ENCODE measurements at places on chromosomes 13 and 19.

- DNase-seq = peak; percentile 21
Observed at GRCh38 chr13:36981156-36981743, 17.9 kb downstream of the ALG5 start.

DNA sequence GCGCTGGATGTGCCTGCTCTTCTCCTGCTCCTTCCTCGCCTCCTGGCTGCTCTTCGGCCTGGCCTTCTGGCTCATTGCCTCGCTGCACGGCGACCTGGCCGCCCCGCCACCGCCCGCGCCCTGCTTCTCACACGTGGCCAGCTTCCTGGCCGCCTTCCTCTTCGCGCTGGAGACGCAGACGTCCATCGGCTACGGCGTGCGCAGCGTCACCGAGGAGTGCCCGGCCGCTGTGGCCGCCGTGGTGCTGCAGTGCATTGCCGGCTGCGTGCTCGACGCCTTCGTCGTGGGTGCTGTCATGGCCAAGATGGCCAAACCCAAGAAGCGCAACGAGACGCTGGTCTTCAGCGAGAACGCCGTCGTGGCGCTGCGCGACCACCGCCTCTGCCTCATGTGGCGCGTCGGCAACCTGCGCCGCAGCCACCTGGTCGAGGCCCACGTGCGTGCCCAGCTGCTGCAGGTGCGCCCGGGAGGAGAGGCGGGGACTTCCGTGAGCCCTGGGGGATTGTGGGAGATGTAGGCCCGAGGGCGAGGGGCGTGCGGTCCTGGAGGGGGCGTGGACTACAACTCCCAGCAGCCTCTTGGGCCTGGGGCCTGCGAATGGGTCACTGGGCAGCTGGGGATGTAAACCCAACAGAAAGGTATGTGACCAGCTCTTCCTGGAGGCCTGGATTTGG lies 6.7 kb downstream of the KCNJ14 start:
- DNase-seq = no peak

GRCh38 chr19:14972676-14973075 lies 7.0 kb downstream of the SLC1A6 start:
- DNase-seq = no peak

DNA sequence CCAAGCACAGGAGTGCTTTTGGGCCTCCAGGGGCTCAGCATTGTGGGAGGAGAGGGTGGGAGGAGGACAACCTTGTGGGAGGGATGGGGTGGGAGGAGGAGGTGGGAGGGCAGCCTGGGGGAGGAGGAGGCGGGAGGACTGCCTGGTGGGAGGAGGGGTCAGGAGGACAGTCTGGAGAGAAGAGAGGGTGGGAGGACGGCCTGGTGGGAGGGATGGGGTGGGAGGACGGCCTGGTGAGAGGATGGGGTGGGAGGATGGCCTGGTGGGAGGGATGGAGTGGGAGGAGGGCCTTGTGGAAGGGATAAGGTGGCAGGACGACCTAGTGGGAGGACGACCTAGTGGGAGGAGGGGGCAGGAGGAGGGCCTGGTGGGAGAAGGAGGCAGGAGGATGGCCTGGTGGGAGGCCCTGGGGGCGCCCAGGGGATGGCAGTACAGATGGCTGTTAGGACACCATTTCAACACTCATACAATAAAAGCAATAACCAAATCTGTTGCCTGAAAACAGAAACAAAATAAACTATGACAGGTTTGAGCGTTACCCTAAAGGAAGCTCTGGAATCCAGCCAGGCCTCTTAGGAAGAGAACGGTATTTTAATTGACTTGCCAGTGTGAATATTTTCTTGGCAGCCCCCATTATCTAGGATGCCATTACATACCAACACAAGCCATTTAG lies 63.7 kb downstream of the CRYL1 start:
- no peak for DNase-seq

DNA sequence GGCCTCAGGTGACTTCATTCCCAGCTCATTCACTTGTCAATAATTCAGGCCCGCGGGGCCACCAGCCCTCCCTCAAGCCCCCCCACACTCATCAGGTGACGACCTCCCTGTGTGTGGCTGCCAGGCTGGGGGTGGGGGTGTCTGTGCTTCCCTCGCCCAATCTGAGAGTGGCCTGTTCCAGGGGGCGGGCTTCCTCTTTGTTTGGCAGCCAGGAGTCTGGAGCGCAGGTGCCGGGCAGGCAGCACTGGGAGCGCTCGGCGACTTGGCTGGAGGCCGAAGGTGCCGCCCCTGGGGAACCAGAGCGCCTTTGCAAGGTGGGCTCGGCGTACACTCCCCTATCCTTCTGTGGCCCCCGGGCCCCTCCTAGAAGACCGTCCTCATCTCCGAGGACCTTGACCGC lies 5.4 kb upstream of the ZNF98 start:
- DNase-seq = no peak

GRCh38 chr19:15294561-15294990 lies 37.8 kb downstream of the BRD4 start:
- no peak for DNase-seq

DNA sequence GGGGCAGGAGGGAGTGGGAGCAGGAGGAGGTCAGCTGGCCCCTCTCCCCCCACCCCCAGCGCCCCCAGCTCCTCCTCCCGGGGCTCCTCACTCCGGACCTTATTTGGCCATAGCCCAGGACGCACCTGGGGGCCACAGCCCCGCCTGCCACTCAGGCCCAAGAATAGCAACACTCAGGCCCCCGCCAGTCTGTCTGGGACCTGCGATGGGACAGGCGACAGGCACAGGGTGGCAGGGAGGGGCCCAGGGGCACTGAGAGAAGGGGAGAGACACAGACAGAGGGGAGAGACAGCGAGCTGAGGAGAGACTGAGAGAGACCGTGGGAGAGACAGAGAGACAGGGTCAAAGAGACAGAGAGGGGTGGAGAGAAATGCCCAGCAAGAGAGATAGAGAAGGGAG lies 10.2 kb downstream of the JOSD2 start:
- no peak for DNase-seq

- DNase-seq = no peak
Observed at GRCh38 chr19:21466627-21467026, 38.8 kb upstream of the ZNF429 start.

DNA sequence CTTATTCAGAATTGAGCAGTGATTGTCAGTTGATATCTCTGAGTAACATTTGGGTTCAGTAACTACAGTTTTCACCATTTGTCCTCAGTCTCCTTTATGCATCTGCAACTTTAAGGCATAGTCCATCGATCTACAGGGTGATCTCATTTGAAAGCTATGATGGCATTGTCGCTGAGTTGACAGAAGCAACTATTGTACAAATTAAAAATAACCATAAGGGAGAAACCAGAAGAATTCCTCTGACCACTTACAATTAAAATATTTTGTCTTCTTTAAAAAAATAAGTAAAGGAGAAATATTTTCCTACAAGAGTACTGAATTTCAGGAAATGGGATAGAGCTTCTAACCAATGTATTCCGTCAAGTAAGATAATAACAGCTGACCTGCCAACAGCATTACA lies 30.6 kb downstream of the RAP2A start:
- DNase-seq = no peak

DNA sequence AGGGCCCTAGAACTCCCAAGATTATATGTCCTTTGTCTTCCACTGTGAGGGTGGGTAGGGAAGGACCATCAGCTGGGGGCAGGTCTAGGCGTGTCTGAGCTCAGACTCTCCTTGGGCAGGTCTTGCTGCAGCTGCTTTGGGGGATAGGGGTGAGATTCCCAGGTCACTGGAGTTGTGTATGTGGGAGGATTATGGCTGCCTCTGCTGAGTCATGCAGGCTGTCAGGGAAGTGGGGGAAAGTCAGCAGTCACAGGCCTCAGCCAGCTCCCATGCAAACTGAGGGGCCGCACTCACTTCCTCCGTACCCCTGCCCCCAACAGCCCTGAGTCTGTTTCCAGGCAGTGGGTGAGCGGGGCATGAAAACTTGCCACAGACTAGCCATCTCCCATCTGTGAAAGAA lies 600.8 kb downstream of the DIAPH3 start:
- no peak for DNase-seq

DNA sequence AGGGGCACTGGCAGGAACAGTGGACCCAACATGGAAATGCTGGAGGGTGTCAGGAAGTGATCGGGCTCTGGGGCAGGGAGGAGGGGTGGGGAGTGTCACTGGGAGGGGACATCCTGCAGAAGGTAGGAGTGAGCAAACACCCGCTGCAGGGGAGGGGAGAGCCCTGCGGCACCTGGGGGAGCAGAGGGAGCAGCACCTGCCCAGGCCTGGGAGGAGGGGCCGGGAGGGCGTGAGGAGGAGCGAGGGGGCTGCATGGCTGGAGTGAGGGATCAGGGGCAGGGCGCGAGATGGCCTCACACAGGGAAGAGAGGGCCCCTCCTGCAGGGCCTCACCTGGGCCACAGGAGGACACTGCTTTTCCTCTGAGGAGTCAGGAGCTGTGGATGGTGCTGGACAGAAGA lies 4.1 kb downstream of the KLK2 start:
- DNase-seq = no peak

DNA sequence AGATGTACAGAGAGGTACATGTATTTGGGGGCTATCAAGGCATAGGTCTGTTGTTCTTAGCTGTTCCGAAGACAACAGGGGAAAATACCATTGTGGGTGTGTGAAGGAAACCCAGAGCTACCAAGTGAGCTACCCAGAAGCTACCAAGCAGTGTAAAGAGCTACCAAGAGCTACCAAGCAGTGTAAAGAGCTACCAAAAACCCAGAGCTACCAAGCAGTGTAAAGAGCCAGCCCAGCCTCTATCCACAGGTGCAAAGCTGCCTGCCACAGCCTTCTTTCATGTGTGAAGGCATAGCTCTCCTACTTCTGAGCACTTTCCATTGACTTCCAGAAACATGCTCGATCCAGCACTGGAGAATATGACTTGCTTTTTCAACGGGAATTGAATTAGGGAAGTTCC lies 145.7 kb downstream of the AKAP11 start:
- no peak for DNase-seq

- DNase-seq = no peak
Observed at GRCh38 chr13:102293723-102294122, 108.1 kb downstream of the FGF14 start.

GRCh38 chr19:17159466-17160393 lies 55.4 kb upstream of the USE1 start:
- DNase-seq = no peak

DNA sequence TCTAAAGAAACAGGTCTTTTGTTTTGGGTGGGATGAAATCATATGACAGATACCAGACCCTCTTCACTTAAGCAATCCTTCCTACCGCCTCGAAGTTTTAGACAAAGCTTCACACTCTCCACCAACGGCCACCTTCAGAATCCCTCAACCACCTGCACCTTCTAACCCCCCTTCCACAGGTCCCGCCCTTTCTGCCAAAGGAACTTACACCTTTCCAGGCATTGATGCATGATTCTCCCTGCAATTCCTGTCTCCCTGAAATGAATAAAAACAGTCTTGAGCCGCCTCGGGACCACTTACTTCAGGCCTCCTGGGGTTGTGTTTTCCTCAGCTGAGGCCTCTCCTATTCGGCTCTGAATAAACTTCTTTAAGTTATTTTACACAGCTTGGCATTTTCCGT lies 859 bp downstream of the ZNF433 start:
- no peak for DNase-seq

DNA sequence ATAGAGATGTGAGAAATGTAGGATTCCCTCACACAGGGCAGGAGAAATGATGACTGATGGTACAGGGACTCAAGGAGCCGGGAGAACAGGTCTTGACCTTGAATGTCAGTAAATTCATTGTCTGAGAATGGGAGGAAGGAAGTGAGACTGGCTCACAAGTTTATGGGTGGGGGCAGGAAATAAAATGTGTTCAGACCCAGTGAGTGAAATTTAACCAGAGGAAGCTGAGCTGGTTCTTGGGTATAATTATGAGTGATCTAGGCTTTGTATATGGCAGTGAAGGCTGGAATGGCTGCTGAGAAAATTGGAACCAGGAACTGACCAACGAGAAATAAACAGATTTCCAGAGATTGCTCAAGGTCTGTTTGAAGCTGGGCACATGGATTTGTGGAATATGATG lies 6.3 kb upstream of the IGSF23 start:
- no peak for DNase-seq

GRCh38 chr19:31316201-31316951 lies 32.9 kb downstream of the TSHZ3 start:
- DNase-seq = no peak

DNA sequence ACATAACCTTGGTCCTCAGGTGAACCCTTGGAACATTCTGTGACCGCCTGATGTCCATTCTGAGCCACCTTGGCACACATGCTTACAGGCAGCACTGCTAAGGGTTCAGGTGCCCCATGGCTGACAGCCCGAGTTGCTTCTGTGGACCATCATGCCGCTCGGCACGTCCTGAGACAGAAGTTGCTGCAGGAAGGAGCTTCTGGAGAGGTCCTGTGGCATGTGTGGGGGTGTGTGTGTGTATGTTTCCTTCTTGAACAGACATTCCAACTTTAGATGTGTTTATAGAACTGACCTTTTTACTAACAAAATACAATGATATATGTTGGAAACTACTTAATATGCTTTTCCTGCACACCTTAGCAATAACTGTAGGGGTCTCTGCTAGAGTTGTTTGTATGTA lies 4.8 kb upstream of the C1QTNF9 start:
- DNase-seq = no peak

DNA sequence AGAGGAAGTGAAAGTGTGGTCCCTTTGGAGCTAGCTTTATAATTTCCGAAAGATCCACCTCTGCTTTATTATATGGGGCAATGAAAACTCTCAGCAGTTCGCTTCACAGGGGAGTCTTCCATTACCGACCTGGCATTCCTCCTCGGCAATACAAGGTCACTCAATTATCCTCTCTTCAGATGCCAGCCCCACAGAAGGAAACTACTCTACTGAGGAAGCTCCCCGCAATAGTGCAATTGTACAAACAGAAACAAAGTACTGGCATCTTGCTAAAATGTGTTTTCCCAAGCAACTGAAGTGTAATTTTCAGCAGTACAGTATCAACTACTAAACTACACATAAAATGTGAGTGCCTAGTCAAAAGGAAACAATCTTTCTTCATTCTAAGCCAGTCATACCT lies 702.0 kb downstream of the PCDH9 start:
- no peak for DNase-seq

DNA sequence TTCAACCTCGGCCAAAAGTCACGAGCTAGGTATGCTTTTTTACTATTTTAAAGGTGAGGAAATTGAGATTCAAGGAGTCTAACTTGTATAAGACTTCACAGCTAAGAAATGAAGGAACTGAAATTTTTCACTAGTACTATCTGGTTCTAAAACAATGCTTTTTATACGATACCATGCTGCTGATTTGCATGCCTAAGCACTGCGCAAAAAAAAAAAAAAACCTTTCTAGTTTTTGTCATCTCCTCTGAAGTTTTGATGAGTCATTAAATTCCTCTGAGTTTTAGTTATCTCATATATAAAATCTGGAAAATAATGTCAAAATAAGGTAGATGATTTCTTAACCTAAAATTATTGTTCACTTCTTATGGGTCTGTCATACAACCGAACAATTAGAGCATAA lies 28.0 kb upstream of the UFM1 start:
- DNase-seq = no peak

GRCh38 chr13:24085662-24086061 lies 74.9 kb upstream of the SPATA13 start:
- DNase-seq = no peak
